ENCODE measurements at places on chromosomes 16 and 17. TPM values are rescaled to one million over a fixed set of nuclear protein-coding genes. Genes with fewer than 3 reads are reported as not detected.

The AOC2 gene
- total RNA-seq, result 0.32 TPM

The LRRC75A gene
- total RNA-seq, result 0.40 TPM

The PTRH2 gene
- 9.0 TPM for total RNA-seq

The METTL9 gene
- total RNA-seq, result 47.4 TPM

The ARL6IP1 gene
- 21.0 TPM for total RNA-seq

The PRRT2 gene
- total RNA-seq, result 3.3 TPM

The XYLT1 gene
- total RNA-seq, result 1.7 TPM
